CD8-positive, alpha-beta T cell (primary cell): ENCODE measurements at places on chromosomes 2 and 18. TPM values are rescaled to one million over a fixed set of nuclear protein-coding genes. Genes with fewer than 3 reads are reported as not detected.

The RPRM gene
- total RNA-seq = 0.27 TPM

The IFIH1 gene
- 30.8 TPM for total RNA-seq

The REG3G gene
- not detected for total RNA-seq

The NEB gene
- total RNA-seq = 0.52 TPM

The FIGN gene
- total RNA-seq = not detected

The FMNL2 gene
- not detected for total RNA-seq

The HOXD8 gene
- total RNA-seq = not detected

The DIPK1C gene
- not detected for total RNA-seq

The DOK6 gene
- not detected for total RNA-seq

The INHBB gene
- not detected for total RNA-seq
